ENCODE measurements at places on chromosomes 4 and X. TPM values are rescaled to one million over a fixed set of nuclear protein-coding genes. Genes with fewer than 3 reads are reported as not detected.

DNA sequence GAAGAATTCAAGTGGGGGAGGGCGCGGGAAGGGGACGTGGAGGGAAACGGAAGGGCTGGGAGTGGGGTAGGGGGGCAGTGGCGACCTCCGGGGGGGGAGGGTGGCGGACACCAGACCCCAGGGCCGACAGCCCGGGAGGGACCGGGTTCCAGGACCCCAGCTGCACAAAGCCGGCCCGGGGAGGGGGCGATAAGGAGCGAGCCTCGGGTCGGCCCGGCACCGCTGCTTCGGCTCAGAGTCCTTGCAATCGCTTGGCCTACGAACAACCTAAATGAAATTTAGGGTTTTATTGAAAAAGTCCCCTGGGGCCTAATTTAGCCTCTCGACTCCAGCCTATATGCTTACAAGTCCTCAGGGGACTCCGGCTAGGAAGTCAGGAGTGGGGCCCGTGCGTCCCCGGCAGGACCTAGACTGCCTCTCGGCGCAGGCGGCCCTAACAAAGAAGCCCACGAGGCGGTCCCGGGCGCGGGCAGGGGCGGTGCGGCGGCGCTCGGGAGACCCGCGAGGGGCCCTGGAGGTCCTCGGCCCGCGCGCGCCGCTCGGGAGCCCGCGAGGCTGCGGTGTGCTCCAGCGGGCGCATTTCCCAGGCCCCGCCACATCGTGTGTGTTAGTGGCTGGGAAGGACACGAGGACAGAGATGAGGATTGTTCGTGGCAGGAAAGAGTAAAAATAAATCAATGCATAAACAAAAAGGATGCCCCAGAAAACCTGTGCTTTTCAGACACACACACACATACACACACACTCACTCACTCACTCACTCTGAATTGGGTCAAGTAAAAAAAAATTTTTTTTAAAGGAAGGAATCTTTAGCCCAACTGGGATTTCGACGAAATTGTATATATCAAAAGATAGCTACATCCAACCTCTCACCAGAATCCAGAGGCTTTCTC is 70.0 kb downstream of the MGST2 start:
- H3K36me3 ChIP-seq: no peaks in the 10 kb centered on the region
- peak; percentile 72 for DNase-seq
- H3K27ac ChIP-seq: peak overlapping the region; percentile 63

DNA sequence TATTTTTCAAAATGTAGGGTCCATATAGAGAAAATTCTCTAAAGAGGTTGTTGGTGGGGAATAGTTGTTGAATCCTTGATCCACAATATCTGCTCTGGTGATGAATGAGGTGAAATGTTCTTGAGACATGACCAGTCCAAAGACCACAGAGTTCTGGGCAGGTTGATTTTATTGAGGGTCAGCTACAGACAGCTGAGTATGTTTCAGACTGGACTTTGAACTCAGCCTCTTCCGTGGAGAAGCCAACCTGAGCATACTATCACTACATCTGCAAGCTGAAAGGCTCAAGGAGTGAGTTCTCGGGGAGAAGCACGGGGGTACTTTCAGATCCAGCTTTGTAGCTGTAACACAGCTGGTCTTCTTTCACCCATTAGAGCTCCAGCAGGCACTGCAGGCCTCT is 168.4 kb upstream of the NPY2R start:
- H3K4me3 ChIP-seq: no peak overlapping the region
- no peaks in the 10 kb centered on the region for H3K36me3 ChIP-seq
- no peak for DNase-seq

GRCh38 chrX:19840899-19841648 is 46.3 kb downstream of the SH3KBP1 start:
- H3K4me3 ChIP-seq: no peak overlapping the region
- H3K27me3 ChIP-seq: peaks cover 26% of the 10 kb centered on the region
- H3K36me3 ChIP-seq: no peaks in the 10 kb centered on the region
- no peaks in the 10 kb centered on the region for H3K4me1 ChIP-seq
- H3K27ac ChIP-seq: no peak overlapping the region

GRCh38 chrX:129825746-129826505 is 17.8 kb downstream of the ZDHHC9 start:
- DNase-seq: no peak
- H3K4me3 ChIP-seq: no peak overlapping the region
- H3K27ac ChIP-seq: no peak overlapping the region
- H3K36me3 ChIP-seq: peaks cover 5% of the 10 kb centered on the region
- no peaks in the 10 kb centered on the region for H3K4me1 ChIP-seq

- H3K36me3 ChIP-seq: no peaks in the 10 kb centered on the region
- H3K27ac ChIP-seq: no peak overlapping the region
- H3K4me3 ChIP-seq: no peak overlapping the region
- H3K27me3 ChIP-seq: no peaks in the 10 kb centered on the region
- no peaks in the 10 kb centered on the region for H3K4me1 ChIP-seq
- DNase-seq: no peak
Measured at GRCh38 chr4:123265443-123265842, 131.2 kb upstream of the SPRY1 start.

DNA sequence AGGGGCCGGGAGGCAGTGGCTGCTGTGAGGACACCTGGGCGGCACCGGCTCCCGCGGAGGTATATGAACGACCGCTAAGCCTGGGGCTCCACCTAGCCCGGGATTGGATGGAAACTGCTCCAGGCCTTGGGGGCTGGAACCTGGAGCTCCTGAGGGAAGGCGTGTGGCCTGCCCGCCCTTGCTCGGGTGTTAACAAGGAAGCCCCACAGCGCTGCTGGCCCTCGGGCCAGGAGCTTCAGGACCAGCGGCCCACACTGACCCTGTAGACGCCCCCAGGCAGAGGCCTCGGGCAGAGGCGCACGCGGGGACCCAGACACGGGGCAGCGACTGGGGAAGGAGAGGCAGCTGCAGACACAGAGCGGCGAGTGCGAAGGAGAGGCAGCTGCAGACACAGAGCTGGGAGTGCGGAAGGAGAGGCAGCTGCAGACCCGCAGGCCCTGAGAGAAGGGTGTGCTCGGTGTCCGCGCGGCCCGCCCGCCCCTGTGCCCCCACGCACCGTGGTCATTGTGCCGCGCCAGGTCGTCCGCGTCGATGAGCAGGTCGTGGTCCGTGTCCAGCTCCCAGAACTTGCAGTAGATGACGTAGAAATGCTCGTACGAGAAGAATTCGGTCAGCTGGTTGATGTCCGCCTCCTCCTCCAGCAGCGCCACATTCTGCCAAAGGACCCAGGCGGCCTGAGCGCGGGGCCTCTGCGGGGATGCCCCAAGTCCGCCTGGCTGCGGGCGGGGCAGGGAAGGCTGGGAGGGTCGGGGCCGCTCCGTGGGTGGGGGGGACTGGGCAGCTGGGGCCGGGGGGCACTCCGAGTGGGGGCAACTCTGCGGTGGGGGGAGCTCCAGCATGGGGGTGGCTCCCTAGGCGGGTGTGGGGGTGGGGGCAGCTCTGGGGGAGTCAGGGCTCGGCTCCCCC is 26.7 kb upstream of the GTPBP6 start:
- H3K36me3 ChIP-seq: peaks cover 11% of the 10 kb centered on the region
- H3K4me3 ChIP-seq: no peak overlapping the region
- no peaks in the 10 kb centered on the region for H3K4me1 ChIP-seq
- no peak overlapping the region for H3K27ac ChIP-seq
- H3K27me3 ChIP-seq: no peaks in the 10 kb centered on the region

The WDR17 gene
- 7.5 TPM for total RNA-seq

The SMR3B gene
- not detected for total RNA-seq

GRCh38 chr4:10500776-10501175 is 43.5 kb upstream of the ZNF518B start:
- H3K36me3 ChIP-seq: no peaks in the 10 kb centered on the region
- H3K4me1 ChIP-seq: no peaks in the 10 kb centered on the region
- no peak overlapping the region for H3K4me3 ChIP-seq

GRCh38 chr4:2836391-2836859 is 7.2 kb upstream of the ADD1 start:
- no peak overlapping the region for H3K4me3 ChIP-seq
- DNase-seq: no peak
- no peaks in the 10 kb centered on the region for H3K27me3 ChIP-seq
- peaks cover 5% of the 10 kb centered on the region for H3K36me3 ChIP-seq
- H3K4me1 ChIP-seq: peaks cover 9% of the 10 kb centered on the region
- no peak overlapping the region for H3K27ac ChIP-seq

The ADRA2C gene
- 5.4 TPM for total RNA-seq

The JAKMIP1 gene
- 0.15 TPM for total RNA-seq

DNA sequence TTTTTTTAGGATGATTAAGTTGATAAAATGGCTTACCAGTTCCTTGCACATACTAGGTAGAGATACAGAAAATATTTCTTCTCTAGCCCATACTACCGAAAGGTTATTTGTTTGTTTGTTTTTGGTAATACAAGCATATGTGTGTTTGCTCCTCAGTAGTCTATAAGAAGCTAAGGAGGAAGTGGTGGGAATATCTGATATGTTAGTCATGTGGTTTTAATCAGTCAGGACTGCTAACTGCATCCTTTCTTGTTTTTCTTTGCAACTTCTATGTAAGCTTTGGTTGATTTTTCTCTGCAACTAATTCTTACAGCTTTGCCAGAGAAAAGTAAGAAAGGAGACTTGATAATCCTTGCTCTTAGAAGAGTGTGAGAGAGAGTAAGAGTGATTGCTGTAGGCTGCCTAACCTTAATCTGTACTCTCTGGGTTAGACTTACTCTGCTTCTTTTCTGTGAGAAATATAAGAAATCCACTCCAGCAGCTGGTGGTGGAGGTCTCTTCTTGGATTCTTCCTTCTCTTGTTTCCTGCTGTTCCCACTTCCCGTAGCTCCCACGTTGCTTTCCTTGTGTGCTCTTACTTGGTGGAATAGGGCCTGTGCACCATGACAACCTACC is 28.3 kb downstream of the SEPTIN11 start:
- H3K4me3 ChIP-seq: no peak overlapping the region
- H3K36me3 ChIP-seq: no peaks in the 10 kb centered on the region

- no peaks in the 10 kb centered on the region for H3K4me1 ChIP-seq
- no peaks in the 10 kb centered on the region for H3K36me3 ChIP-seq
- DNase-seq: no peak
- H3K27me3 ChIP-seq: no peaks in the 10 kb centered on the region
- no peak overlapping the region for H3K4me3 ChIP-seq
Measured at GRCh38 chr4:57591073-57591472, 480.9 kb upstream of the IGFBP7 start.

The TRIM61 gene
- 1.8 TPM for total RNA-seq

- H3K27ac ChIP-seq: peak overlapping the region; percentile 99
- no peak for DNase-seq
Measured at GRCh38 chr4:143512978-143513313, 556 bp upstream of the SMARCA5 start.
